ENCODE measurements at places on chromosomes 2 and 18.

DNA sequence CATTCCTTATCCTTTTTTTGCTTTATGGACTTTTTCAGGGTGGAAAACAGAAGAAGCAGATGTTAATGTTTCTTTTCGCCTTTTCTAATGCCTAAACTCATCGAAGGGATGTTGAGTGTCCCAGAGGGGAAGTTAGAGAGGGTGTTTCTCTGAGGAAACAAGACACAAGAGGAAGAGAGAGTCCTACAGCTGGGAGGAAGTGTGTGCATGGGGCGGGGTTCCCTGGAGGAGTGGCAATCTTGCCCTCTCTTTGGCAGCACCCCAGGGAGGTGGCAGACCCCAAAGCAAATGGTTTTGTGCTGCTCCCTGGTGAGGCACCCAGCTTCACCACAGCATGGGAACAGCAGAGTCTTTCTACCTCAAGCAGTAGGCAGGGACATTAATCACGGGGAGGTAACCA is 377.6 kb downstream of the RND3 start:
- no peak for DNase-seq

DNA sequence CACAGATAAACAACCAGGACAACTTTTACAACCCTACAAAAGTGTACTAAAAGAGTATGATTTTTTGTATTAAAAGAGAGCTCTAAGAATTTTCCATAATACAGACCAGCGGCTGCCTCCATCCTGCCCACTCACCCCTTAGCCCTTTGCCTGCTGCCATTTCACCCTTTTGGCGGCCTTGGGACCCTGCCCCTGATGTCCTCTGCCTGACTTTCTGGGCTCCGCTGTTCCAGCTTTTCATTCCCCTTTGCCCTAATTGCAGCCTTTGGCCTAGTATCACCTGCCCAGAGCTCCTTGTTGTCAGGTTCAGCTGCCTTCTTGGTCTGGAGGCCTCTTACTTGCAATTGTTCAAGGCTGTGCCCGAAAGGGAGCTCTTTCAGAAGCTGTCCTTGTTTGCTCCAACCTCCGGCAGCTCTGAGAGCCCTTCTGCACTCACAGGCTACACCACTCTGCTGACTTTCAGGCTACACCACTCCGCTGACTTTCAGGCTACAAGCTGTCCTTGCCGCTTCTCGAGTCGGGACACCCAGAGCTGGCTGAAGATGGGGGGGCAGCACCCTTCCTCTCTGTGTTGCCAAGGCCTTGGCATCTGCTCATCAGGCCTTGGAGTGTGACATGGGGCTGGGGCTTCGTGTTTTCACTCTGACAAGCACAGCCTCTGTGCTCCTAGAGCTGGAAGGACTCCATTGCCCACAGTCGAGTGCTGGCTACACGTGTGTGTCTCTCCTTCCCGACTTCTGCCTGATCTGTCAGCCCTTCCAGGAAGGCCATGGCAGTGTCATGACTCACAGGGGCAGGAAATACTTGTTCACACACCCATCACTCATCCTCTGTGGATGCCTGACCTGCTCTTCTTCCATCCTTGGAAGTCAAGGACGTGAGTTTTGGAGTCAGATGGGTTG is 43.1 kb upstream of the HDAC4 start:
- no peak for DNase-seq

DNA sequence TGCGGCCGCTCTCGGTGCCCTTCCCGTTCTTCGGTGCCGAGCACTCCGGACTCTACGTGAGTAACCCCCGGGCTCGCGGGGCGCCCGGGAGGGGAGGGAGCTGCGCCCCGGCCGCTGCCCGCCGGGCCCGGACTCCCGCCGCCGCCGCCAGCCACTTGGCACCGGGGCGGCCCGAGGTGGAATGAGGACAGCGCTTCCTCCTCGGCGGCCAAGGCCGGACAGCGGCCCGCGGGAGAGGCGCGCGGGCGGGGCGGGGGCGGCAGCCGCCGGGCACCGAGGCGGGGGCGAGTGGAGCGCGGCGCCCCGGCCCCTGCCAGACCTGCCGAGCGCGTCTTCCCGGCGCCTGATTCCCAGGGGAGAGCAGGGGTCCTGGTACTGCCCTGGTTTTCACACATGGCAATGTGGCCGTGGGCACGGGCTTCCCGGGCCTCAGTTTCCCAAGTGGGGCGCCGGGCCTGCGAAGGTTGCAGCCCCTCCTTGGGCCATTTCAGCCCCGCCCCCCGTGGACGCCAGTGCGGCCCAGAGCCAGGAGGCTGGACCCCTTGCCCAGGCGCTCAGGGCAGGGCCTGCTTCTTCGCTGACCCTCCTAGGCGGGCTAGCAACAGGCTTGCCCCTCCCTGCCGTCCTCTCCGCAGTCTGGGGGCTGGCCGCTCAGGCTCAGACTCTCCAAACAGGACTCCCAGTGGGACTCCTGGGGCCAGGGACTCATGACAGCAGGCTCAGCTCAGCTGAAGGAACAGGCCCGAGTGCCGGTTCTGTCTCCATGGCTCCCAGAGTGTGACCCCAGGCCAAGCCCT is 775 bp downstream of the SNED1 start:
- no peak for DNase-seq

GRCh38 chr2:229901819-229902218 is 20.0 kb downstream of the TRIP12 start:
- no peak for DNase-seq

GRCh38 chr2:168971261-168971660 is 59.9 kb downstream of the ABCB11 start:
- DNase-seq: no peak

DNA sequence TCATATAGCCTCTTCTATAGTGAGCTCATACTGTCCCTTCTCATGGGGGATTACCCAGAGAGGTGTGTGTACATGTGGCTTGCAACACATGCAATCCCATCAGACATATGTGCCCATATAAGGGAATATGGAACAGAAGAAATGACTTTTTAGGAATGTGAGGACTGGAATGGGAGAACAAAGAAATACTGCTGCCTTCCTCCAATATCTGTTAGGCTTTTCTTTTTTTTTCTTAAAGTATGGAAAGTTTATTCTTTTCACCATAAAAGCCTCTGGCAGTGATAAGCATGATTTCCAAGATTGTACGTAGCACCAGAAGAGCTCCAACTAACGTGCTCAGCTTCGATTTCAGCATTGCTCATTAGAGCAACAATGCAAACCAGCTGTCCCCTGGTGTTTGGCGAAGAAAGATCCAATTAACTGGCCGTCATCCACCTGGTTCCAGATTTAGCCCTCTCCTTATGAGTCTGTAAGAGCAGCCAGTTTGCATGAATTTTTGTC is 113.6 kb downstream of the ADCYAP1 start:
- DNase-seq: no peak
